ENCODE measurements at places on chromosomes 6 and 20.
A peak's percentile ranks its signal among the peaks of the same experiment; 100 is the strongest.

GRCh38 chr6:16657768-16658167, 103.5 kb downstream of the ATXN1 start:
- DNase-seq = no peak

DNA sequence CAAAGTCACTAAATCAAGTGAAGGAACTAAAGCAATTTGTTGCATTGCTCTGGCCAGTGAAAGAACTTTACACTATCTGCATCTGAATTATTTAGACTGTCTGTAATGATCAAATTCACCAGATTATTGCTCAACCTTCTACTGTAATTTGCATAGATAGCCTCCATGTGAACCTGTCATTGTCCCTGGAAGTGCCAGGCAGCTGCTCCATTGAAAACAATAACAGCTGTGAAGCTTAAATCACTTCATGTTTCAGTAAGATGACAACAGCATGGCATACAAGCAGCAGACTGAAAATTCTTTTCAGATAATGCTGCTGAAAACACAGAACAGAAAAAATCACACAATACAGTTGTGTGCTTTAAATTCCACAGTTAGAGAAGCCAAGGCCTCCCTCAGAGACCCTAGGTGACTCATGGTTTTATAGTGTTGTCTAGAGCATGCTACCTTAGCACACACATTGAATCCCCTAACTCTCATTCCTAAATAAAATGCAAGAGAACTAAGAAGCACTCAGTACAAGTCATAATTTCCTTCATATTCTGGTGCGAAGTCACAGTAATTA, 248.9 kb downstream of the TPBG start:
- no peak for DNase-seq

DNA sequence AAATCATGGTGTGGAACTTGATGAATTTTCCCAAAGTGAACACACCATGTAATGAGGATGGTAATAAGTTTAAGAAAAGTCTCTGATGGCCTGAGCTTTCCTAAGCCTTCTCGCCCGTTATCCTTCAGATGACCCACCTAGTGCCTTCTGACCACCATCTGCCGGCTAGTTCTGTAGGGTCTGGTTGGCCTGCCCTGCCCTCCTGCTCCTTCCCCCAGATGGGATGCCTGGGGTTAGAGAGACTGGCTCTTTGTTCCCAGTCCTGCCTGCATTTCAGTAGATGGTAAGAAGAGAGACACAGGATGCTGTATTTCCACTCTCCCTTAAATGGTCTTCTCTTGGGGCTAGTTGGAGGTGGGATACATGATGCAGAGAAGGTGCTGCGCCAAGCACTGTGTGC, 43.0 kb downstream of the TIAM2 start:
- DNase-seq = no peak

DNA sequence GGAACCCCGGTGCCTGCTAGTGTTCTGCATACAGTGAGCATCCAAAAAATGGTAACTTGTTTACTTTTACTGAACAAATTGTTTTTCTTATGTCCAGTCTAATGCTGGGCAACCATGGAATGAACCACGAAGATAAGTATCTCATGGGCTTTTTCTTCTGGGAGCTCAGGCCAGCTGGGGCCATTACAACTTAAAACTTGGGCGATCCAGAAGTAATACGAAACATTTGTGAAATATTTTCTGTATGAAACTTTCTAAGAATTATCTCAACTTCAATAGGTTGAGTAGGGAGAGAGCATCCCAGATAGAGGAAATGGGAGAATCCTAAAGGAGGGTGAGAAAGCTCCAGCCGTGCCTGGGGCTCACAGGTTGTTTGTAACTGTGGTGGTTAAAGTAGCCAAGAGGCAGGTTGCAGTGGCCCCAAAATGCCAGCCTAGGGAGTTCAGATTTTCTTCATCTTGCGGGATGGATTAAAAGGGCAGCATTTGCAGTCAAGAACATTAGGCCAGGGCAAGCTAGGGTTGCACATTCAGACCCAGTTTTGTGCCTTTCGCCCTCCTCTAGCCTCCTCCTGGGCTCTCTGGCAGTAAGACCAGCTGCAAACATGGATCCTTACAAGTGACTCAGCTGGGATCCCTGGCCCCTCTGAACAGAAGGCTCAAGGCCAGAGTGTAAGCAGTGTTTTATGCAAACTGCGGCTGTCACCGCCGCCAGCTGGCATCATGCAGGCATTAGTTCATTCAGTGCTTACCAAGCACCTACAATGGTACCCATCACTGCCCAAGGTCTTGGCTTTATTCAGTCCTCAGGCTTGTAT, 41.5 kb downstream of the ELMO2 start:
- DNase-seq = no peak

DNA sequence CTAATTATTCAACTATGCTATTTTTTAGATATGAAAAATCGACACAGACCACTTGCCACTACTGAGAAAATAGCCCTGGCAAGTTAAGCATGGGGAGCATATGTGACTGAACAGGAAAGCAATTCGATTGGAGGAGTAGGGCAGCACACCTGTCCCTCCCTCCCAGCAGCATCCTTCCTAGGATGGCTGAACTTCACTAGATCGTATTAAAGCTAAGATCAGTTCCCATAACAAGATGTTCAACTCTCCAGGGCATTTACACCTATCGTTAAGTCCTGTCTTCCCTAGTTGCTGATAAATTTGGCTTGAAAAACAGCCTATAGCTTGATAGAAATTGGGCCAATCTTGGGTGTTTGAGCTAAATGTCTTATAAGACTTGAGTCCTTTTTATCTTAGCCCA, 7.0 kb downstream of the PPP1R10 start:
- DNase-seq = no peak

DNA sequence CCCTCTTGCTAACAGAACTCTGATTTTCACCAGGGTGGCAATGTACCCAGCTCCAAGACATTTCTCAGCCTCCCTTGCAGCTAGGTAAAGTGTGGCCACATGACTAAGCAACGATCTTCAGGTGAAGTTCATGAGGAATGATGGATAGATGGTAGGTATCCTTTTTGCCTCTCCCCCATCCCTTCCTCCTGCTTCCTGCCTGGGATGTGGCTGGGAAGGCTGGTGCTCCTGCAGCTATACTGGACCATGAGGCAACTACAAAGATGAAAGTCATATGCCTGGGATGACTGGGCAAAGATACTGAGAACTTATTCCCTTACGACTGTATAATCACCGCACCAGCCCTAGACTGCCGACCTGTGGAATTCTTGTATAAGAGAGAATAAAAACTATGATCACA, 13.4 kb downstream of the ZNF335 start:
- no peak for DNase-seq

DNA sequence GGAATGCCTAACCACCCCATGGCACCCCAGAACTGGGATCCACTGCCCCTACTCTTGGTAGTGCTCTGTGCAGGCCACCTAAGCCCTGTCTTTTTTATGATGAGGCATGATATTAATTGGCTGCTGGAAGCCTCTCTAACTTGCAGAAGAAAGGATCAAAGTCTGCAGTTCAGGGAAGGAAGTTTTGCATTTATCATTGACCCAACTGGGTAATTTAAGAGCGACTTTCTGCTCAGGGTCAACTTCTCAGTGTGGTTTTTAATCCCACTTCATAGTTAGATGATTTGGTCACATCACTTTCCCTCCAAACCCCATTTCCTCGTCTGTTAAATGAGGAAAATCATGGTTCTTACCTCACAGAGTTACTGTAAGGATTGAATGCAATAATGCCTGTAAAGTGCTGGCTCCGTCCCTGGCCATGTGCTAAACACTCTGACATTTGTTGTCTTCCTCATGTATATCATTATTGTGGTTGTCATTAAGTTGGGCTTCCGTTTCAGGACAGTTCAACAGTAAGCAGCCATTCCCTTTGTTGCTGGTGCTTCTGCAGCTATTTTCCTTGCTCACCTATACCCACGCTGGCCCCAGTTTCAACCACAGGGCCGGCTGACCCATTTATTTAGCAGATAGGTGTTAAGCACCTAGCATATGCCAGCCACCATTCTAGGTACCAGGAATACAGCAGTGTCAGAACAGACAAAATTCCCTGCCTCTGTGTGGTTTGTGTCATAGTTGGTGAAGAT, 14.2 kb downstream of the E2F3 start:
- no peak for DNase-seq

DNA sequence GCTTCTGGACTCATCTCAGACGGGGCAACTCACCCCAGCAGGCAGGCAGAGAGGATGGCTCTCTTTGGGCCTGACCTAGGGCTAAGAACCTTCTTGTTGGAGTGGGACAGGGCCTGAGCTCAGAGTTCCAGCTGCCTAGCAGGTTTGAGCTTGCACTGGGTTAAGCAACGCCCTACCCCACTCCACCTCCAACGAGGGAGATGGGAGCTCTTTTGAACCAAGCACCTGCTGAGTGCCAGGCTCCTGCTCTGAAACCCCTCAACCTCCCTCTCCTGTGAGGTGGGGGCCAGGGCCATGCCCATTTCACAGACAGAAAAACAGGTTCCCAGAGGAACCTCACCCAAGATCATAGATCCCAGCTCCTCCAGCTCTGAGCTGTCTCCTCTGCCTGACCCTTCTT, 54.3 kb downstream of the SNAI1 start:
- no peak for DNase-seq

DNA sequence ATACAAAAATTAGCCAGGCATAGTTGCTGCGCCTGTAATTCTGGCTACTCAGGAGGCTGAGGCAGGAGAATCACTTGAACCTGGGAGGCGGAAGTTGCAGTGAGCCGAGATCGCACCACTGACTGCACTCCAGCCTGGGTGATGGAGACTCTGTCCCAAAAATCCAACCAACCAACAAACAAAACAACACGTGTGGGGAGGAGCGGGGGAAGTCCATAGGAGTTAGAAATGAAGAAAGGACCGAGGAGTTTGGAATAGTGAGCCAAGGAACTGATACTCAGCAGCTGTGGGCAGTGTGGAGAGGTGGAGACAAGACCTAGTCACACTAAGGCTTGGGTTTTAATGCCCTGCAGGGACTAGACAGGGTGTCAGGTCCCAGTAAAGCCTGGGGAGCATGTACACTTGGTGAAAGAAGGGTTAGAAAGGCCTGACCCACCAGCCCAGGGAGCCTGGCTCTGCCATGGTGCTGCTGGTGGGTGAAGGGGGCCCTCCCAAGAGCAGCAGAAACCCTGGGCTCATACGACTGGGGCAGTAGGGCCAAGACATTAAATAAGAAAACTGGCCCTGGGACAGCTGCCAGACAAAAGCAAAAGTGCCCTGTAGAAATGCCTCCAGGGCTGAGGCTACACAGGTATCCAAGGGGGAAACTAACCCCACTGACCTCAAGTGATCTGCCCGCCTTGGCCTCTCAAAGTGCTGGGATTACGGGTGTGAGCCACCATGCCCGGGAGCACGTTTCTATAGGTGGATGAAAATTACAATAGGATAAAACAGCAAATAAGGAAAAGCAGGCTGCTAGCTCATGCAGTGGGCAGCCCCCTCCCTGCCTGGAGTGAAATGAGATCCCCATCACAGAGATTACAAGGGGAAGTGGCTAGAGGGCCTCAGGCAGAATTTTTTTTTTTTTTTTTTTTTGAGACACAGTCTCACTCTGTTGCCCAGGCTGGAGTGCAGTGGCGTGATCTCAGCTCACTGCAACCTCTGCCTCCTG, 58.0 kb downstream of the MYH7B start:
- DNase-seq = no peak

GRCh38 chr6:53066077-53066417, 843 bp downstream of the FBXO9 start:
- no peak for DNase-seq

GRCh38 chr6:29981211-29981812, 39.0 kb downstream of the HLA-A start:
- DNase-seq = no peak

GRCh38 chr6:150898399-150899170, 33.1 kb downstream of the MTHFD1L start:
- DNase-seq = peak; percentile 41

DNA sequence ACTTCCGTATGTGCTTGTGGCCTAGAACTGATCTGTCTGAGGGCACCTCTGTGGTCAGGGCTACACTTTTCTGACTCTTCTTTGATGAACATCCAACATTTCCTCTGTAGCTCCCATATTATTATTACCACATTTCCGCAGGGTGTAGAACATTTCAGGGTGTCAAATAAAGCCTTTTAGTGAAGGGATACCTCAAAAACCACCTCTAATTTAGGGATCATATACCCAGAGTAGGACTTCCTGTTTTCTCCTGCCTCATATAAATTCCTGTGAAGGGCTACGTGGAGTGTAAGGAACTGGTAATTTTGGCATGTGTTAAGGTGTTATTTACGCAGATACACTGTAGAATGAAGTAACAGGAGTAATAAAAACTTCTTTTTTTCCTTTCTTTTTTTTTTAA, 5.5 kb upstream of the MUC22 start:
- DNase-seq = no peak

GRCh38 chr6:88296694-88297093, 130.5 kb upstream of the CNR1 start:
- DNase-seq = no peak

DNA sequence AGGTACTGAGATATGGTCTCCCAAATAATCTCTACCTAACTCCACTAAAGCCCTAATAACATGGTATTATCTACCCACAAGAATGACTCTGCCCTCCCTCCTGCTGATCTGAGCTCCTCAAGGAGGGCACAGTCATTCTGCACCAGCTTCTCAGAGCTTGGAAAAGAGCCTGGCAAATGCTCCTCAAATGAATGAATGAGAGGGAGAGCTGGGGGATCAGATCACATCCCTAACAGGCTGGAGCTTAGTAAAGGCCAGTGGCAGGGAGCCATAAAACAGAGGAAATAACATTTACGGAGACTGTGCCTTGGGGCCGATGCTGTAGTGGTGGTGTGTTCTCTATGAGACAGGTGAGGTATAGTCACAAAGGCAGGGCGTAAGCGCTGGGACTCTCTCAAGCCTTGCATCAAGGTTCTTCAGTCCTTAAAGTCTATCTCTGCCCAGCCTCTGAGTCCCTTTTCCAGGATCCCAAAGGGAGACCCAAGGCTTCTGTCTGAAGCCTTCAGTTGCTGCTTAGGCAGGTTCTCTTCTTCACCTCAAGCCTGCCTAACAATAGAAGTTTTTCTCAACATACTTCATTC, 7.2 kb upstream of the NNAT start:
- no peak for DNase-seq

DNA sequence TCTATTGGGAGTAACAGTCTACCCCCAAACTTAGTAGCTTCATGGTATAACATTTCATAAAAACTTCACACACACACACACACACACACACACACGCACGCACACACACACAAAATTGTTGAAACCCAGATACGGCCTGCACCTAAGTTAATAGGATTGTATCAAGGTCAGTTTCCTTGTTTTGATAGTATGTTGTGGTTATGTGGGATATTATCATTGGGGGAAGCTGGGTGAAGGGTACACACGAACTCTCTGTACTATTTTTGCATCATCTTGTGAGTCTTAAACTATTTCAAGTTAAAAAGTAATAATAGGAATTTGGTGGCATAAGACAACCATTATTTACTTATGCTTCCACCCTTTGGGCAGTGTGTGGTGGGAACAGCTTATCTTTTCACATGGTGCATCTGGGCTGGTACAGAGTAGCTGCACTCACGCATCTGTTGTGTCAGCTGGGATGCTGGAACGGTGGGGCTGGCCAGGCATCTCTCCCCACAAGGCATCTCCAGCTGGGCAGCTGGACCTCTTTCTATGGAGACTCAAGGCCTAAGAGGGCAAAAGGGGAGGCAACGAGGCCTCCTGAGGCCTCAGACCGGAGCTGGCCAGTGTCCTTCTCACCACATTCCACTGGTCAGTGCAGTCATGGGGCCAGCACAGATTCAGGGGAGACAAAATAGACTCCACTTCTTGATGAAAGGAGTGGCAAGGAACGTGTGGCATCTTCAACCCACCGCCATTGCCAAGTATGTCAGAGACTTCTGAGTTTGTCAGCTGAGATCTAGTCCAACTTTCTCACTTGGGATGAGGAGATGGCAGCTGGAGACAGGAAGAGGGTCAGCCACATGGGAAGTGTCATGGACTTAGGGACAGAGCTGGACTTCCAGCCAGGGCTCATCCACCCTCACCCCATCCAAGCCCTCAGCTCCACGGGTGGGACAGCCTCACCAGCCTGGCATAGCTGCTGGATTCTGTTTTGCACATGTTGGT, 20.5 kb upstream of the IP6K3 start:
- DNase-seq = no peak

Data from fibroblast of skin of left quadriceps (primary cell).